ENCODE measurements at places on chromosomes 6 and 20.

DNA sequence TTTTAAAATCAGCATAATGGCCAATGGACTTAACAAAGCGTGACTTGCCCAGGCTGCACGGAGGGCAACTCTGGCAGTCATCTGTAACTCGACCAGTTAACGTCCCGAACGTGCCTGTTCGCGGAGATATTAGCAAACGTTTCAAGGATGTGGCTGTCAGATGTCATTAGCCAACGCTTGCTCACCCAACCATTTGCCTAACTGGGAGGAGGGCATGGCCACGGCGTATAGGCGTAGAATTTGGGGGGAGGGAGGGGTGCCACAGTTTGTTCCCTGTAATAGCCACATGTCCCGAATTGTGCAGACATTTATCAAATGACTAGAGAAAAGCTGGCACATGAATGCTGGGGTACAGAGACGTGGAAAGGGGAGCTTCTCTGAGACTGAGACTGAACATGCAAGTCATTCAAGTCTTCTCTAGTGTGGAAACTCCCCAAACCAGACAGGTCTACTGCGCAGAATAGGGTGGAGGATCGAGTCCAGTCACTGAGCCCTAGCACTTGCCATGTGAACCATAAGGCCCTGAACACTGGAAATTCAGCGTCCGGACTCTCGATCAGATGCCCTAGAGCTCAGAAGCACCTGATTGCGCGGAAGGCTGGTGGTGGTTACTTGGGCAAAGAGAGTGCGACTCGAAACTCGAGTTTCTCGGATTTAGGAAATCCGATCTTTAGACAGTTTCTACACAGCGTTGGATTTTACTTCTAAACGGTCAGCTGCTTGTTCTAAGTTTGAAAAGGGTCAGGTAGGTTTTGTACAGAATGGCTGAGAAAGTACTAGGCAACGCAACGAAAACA, 32.6 kb downstream of the TFAP2B start:
- peak; percentile 3 for DNase-seq

- DNase-seq: no peak
Measured at GRCh38 chr6:138485586-138486248, 13.6 kb downstream of the NHSL1 start.

GRCh38 chr6:132797951-132798868, at the start of gene SLC18B1:
TSS of gene SLC18B1 (minus strand) at chr6:132798637. CDS start at chr6:132798456, 181 bp downstream.
- peak; percentile 76 for DNase-seq

GRCh38 chr6:83870649-83871048, 11.2 kb downstream of the CYB5R4 start:
- no peak for DNase-seq

DNA sequence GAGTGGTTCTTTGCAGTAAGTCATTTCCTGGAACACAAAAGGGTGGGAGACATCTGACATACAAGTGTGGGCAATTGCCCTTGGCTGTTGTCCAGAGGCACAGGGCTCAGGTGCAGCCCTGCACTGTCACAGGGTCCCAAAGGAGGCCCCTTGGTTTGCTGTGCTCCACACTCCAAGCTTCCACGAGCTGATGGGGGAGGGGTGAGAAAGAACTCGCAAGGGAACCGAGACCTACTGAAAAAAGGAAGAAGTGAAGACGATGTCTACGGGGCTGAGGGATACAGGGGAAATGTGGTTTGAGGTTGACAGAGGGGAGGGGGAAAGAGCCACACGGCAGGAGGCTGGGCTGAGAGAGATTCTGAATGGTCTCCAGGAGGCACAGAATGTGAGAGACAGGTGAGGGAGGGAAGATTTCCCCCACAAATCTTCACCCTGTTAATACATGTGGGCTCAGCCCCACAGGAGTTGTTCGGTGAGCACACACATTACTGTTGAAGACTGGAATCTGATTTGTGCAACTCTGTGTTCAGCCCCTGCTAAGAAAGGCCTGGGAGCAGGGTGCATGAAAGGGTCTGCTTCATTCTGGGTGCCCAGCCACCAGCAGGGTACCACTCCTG, 123.4 kb downstream of the LY86 start:
- no peak for DNase-seq

- DNase-seq: no peak
Measured at GRCh38 chr6:104572901-104573300, 286.8 kb downstream of the HACE1 start.

- no peak for DNase-seq
Measured at GRCh38 chr6:167956491-167956890, 41.0 kb upstream of the KIF25 start.

DNA sequence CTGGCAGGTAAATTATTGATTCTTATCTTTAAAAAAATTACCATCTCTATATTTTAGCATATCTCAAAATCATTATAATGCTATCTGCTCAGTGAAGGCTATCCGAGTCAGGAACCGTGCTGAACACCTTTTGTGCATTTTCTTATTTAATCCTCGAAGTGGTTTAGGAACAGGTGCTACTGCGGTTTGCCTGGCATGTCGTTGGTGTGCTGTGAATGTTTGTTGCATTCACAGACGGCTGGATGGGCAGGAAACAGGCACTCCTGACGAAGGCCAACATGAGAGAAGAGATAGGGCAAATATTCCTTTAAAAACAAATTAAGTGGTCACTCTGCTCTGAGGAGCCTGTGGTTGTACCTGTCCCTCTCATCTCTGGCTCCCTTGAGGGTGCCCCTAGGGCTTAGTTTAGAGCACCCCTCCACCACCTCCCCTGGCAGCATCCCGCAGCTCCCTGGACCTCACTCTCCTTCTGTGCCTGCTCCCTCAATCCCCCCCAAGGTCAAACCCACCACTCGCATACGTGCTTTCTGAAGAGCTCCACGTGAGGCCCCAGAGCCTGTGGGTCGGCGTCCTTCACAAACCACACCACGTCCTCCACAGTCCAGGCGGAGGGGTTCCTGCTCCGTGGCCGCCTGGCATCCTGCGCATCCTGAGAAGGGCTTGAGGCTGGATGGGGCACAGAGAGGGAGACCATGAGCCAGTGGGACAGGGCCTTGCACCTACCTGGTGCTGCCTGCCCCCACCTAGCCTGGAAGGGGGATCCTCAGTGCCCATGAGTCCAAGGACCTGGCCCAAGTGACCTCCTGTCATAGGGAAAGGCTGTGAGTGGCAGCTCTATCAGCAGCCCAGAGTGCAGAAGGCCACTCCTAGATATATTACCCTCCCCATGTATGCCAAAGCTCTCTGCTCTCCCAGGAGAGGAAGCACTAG, 116.5 kb downstream of the SCML4 start:
- no peak for DNase-seq

DNA sequence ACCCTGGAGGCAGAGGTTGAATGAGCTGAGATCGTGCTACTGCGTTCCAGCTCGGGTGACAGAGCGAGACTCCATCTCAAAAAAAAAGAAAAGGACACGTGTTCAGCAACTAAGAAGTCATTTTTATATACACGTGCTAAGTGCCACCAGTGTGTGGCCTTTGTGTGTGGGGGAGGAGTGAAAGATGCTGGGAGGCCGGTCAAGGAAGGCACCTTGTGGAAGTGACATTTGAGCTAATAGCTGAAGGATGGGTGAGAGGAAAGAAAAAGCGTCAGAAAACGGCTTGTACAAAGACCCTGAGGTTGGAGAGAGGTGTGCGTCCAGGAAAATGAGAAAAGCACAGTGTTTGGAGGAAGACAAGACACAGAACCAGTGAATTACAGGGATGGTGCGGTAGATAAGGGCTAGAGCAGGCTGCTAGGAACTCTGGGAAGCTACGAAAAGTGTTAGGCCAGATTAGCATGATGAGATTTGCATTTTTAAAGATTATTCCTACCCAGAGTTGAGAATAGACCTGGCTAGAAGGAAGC, 11.6 kb downstream of the RREB1 start:
- DNase-seq: no peak

GRCh38 chr6:16043171-16044135, 85.4 kb upstream of the MYLIP start:
- no peak for DNase-seq

DNA sequence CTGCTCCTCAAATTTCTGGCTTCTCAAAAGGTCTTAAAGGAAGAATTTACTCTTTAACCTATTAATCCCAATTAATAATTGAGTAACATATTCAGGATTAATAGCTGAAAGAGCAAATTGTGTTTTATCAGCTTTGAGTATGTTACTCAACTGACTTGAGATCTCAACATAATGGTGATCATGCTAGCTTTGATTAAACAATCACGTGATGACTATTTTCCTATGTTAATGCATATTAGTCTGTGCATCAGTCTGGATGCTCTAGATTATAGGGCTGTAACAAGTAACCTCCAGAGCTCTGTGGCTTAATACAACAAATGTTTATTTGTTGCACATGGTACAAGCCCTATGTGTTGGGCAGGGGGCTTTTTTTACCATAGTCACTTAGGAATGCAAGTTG, 313.4 kb upstream of the BTBD3 start:
- DNase-seq: no peak

DNA sequence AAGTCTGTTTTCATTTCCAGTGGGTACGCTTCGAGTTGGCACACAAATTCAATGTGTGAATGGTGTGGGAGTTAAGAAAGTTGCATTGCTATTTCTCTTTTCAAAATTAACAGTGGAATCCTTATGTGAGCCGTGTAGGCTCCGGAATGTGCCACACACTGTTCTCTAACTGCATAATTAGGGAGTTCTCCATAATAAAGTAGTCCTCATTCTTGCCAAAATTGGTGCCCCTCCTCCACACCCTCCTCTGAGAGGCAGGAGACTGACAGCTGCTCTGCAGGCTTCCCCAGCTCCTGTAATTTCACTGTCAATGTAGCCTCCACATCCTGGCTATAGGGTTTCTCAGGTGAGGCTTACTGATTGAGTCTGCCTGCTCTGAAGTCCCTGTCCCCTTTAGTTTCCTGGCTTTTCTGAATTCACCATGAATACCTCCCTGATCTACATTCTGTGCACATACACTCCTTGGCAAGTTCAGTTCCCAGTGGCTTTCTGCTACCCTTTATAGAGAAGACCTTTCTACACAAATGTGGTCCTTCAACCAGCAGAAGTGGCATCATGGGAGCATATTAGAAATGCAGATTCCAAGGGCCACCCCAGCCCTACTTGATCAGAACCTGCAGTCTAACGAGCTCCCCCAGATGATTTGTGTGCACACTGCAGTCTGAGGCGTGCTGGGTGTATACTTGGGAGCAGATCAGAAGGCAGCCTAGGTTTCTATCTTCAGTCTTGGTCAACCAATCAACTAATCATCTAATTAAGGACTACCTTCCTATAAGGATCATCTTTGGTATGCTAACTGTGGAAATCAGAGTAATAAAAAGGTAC, 19.9 kb upstream of the CCN6 start:
- DNase-seq: no peak

- peak; percentile 45 for DNase-seq
Measured at GRCh38 chr6:17035257-17036064, 66.4 kb upstream of the STMND1 start.

DNA sequence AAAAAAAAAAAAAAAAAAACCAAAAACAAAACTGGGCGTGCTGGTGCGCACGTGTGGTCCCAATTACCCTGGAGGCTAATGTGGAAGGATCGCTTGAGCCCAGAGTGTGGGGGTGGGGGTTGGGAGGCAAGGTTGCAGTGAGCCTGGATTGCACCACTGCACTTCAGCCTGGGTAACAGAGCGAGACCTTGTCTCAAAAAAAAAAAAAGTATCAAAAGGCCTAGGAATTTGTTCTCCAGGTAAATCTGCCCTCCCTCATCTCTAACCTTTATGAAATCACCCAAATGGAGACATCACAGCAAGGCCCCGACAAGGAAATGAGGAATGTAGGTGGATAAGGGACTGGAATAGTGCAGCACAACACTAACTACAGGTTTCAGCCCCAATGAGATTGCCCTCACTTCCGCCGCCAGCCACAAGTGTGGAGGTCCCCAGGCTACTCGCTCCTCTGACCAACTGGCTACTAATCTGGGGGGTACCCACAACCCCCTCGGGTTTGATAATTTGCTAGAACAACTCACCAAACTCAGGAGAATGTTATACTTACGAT, 36.8 kb upstream of the DDR1 start:
- DNase-seq: no peak

- DNase-seq: no peak
Measured at GRCh38 chr20:36784900-36785299, 11.3 kb upstream of the DSN1 start.

GRCh38 chr20:34566978-34567891, 8.7 kb downstream of the MAP1LC3A start:
- no peak for DNase-seq

DNA sequence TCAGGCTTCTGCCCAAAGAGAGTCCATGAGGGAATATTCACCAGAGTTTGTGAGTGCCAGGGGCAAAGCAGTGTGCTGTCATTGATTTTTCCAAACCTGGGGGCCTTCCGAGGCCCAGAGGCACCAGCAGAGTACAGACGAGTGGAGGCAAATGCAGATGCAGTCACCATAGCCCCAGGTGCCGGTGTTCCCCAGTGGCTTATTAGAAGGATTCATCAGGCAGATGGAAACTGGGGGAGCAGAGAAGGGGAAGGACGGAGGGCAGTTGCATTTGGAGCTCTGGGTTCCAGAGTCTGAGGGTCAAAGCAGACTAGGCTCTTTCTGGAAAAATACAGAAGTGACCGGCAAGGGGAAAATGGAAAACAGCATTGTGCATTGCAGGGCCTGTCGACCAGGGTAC, 184.2 kb downstream of the ANKRD60 start:
- DNase-seq: no peak

GRCh38 chr6:31702405-31702818, 712 bp downstream of the ABHD16A start:
- no peak for DNase-seq

GRCh38 chr6:1580109-1580508, 29.6 kb upstream of the FOXC1 start:
- DNase-seq: no peak

- DNase-seq: no peak
Measured at GRCh38 chr20:3970016-3970415, 45.3 kb downstream of the RNF24 start.

DNA sequence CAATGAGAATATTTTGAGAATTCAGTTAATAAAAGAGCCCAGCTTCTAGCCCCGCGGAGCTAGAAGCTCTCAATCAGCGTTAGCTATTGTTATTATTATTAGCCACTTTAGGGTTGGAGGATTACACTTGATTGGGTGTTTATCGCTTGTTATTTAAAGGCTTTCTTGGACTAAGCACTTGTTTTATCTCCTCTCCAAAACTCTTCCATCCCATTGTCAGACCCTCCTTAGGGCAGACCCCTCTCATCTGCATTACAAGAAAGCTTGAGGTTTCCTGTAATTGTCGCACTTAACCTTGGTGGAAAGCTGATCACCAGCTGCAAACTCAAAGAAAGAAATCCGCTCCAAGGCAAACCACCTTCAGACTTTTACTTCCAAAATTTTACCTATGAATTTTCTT, 4.8 kb downstream of the DPPA5 start:
- DNase-seq: no peak

- DNase-seq: no peak
Measured at GRCh38 chr6:100305209-100305869, 159.4 kb downstream of the SIM1 start.

- no peak for DNase-seq
Measured at GRCh38 chr20:33644313-33645071, 17.6 kb upstream of the C20orf144 start.

GRCh38 chr20:17786221-17786718, 86.5 kb downstream of the BANF2 start:
- DNase-seq: peak; percentile 68
